ENCODE measurements at places on chromosomes 1 and 21.
A peak's percentile ranks its signal among the peaks of the same experiment; 100 is the strongest.

- DNase-seq, result no peak
Observed at GRCh38 chr1:28190337-28190979, 14.0 kb upstream of the PTAFR start.

GRCh38 chr1:31545927-31546540, 30.3 kb upstream of the TINAGL1 start:
- no peak for DNase-seq

DNA sequence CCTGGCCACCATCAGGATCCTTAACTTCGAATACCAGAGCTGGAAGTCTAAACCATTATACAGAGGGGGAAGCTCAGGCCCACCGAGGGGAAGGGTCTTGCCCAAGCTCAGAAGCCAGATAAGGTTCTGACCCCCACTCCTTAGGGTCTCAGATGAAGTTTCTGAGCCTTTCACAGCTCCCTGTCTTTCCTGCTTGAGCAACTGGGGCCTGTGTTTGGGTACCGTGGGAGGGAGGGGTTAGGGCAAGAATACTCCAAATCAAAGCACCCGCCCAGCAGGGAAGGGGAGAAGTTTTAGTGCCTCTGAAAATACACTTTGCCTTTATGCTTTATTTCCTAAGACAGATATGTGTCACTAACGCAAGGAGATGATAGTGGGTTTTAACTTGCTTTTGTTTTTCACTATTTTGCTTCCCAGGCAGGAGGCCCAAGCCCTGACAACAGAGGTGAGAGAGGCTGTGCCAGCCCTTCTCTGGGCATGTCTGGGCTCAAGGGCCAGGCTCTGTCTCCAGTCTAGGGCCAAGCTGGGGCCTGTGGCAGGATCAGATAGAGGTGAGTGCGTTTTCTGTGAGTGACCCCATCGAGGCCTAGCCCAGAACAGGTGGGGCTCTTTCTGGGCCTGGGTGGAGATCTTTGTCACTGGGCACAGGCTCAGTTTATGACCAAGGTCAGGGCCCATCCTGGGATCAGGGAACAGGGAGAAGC, 20.5 kb upstream of the TENT5B start:
- DNase-seq, result no peak

- DNase-seq, result peak; percentile 17
Observed at GRCh38 chr1:164440232-164440631, 118.8 kb upstream of the PBX1 start.

GRCh38 chr1:23079025-23079424, 59.8 kb downstream of the KDM1A start:
- no peak for DNase-seq

DNA sequence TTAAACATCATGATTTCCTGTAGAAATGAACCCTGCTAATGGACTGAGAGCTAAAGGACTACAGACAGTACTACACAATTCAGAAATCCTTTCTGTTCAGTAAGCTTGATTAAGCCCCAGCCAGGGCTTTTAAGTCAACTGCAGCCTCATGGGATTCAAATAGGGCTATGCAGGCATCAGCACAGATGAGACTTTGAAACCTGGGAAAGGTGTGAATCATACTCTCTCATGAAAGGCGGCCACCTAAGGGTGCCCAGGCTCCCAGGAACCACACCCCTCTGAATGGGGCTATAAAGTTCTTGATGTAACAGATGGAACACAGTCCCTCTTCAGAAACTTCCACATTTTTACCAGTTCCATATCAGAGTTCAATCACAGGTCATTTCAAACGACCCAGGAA, 7.6 kb downstream of the SIPA1L2 start:
- no peak for DNase-seq

Data from fibroblast of the conjunctiva (primary cell).